ENCODE measurements at places on chromosomes 12 and 14.
A peak's percentile ranks its signal among the peaks of the same experiment; 100 is the strongest.

- no peak for DNase-seq
Observed at GRCh38 chr14:60532442-60532841, 23.5 kb downstream of the SIX6 start.

- DNase-seq: peak; percentile 55
Observed at GRCh38 chr12:51391283-51392123, at the start of gene GALNT6. Gene GALNT6 (minus strand): TSS chr12:51391406. CDS start chr12:51379781, 11,625 bp downstream.

DNA sequence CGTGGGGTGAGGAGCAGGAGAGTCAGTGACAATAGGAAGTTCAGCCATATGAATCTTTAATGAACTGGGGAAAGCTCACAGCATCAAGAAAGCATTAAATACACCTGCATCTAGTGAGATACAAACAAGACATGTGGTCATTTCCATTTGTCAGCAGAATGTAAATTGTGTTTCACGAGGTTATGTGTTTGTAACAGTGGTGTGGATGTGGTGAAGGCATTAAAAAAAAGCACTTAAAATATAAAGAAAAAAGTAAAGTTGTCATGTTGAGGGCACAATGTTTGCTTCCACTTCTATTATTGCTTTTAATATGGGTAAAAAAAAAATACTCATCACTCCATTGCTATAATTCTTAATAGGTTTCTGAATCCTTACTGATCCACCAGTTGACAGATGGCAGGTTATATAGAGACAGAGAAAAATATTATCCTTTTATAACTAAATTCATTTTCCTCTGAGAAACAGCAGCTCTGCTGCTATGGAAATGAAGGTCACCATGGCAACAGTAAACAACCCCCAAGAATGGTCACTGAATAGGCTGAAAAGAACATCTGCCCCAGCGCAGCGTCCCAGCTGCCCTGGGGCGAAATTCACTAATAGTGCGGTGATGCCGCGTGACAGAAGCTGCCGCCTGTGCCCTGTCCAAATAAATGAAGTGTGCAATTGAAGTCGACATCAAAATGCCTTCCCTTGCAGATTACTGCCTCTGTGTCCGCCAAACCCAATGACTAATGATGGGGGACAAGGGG, 226.1 kb downstream of the FOXN3 start:
- no peak for DNase-seq

GRCh38 chr12:104604995-104605675, 148.4 kb downstream of the CHST11 start:
- DNase-seq: no peak

DNA sequence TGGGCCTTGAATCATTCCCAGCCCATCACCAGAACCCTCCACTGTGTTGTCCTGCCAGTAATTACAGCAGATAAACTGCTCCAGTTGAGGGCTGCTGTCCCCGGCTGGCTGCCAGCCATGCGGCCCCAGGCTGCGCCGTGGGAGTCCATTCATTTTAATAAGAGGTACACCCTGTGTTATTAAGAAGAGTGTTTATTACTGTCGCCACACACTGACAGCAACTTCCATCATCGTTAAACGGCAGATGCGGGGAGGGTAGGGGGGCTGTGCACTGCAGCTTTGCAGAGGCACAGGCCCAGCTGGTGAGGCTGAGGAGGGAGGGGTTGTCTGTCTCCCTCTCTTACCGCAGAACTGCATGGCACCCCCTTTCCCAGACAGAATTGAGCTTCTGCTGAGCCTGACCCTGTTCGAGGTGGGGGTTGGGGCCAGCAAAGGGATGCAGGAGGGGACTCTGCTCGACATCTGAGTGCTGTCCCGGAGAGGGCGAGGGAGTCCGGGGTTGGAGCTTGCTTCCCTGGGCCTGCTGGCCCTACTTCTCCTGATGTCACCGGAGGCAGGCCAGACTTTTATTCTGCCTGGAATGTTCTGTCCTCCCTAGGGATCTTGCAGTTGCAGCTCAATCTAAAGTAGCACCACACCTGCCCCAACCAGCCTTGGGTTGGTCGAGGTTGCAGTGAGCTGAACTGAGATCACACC, 33.8 kb upstream of the GPATCH2L start:
- no peak for DNase-seq

- DNase-seq: no peak
Observed at GRCh38 chr14:64990296-64990695, 3.6 kb downstream of the FNTB start.

DNA sequence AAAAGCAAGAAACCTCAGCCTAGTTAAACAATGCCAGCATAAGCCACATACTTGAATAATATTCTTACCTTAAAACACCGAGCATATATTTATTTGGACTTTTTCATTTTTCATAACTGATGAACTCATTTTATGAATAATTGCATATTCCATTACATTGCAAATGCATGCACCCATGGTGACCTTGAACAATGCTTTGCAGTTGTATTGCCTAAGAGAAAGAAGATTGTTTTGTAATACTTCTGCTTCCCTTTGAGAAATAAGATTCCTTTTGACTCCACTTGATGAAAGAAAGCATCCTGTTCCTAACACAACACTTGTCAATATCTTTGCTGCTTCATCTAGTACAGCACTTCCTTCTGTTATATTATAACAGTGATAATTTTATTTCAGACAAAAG, 1182.2 kb downstream of the FLRT2 start:
- DNase-seq: no peak

GRCh38 chr14:103833711-103834110, 13.7 kb downstream of the PPP1R13B start:
- DNase-seq: no peak

DNA sequence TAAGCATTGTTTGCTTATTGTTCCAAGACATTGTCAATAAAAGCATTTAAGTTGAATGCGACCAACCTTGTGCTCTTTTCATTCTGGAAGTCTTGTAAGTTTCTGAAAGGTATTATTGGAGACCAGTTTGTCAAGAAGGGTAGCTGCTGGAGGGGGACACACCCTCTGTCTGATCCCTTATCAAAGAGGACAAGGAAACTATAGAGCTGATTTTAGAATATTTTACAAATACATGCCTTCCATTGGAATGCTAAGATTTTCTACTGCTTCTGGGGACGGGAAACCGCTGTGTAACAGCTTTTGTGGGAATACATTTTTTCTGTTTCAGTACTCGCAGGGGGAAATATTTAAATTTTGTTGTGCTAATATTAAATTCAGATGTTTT, 3.5 kb downstream of the FOS start:
- DNase-seq: peak; percentile 42

GRCh38 chr12:109871668-109872314, 8.6 kb downstream of the GLTP start:
- DNase-seq: no peak

DNA sequence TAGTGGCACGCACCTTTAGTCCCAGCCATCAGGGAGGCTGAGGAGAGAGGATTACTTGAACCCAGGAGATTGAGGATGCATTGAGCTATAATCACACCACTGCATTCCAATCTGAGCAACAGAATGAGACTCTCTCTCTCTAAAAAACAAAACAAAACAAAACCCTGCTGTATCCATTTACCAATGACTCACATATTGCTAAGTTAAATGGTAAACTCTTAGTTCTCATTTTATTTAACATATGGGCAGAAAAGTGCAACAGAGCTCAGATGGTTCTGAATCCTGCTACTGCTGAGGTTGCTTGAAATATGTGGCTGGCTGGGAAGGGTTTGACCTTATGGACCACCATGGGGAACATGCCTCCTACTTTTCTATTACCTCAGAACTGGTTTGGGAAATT, 33.7 kb upstream of the CCNT1 start:
- no peak for DNase-seq

DNA sequence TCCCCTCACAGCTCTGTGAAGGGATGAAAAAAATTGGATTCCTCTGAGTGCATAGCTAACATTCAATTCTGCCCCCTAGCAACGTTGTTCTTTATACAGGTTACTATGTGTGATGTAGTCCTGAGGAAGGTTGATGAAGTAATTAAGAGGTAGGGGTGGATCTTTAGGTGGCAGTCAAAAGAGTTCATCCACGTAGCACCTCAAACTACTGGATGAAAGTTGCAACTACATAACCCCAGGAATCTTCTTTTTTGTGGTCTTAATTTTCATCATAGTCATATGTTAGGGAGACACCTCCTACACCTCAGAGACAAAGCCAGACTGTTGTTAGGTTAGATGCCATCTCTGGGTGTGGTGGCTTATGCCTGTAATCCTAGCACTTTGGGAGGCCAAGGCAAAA, 10.2 kb upstream of the NFE2 start:
- no peak for DNase-seq

GRCh38 chr12:78324234-78324633, 493.5 kb downstream of the NAV3 start:
- no peak for DNase-seq

DNA sequence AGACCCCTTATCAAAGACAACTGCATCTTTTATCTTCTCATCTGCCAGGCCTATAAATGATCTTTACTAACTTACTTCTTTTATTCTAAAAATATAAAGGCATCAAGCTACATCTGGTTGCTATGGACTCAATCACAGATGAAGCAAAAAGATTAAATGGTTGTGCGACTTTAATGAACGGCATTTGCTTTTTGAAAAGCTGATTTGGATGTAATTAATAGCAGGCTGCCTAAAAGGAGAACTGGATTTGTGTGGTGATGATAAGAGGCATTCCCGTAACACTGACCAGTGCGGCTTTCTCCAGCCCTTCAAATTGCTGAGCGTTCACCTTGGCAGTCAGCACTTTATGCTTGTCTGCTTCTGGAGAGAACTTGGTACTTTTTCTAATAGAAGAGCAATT, 103.8 kb downstream of the ARMH4 start:
- no peak for DNase-seq

DNA sequence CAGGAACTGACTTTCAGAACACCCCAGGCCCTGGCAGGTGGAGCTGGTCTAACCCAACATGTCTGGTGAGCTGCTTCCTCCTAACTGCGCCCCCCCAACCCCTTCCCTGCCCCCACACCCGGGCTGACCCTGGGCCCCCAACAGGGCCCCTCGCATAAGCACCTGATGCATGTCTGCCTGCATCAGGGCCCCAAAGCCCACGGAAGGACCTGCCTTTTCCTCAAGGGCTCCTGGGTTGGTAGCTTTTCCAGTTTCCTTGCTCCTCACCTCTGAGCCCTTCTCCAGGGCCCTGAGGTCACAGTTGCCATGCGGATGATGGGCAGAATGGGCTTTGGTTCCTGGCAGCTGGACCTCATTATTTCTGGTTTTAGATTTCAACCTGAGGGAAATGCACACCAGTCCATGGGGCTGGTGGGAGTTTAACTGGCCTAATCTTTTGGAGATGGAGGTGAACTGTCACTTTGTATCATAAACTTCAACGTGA, 18.5 kb downstream of the TESC start:
- no peak for DNase-seq

DNA sequence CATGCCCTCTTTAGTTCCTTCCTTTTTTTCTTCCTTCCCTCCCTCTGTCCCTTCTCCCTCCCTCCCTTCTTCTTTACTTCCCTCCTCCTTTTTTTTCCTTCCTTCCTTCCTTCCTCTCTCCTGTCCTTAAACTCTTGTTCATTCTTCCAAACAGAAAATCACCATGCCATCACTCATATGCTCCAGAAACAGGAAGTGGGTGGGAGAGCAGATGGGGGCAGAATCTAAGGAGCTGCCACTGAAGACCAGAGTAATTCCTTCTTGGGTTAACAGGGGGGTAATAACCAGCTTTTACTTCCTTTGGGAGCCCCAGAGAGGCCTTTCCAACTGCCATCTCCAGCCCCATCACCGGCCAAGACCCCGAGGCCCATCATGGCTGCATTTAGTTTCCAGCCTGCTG, 51.2 kb downstream of the SVOP start:
- no peak for DNase-seq

- no peak for DNase-seq
Observed at GRCh38 chr14:60807971-60808370, 73.4 kb downstream of the MNAT1 start.

GRCh38 chr12:21350975-21351374, 16.3 kb upstream of the SLCO1A2 start:
- no peak for DNase-seq

- DNase-seq: no peak
Observed at GRCh38 chr12:84198294-84198946, 714.2 kb downstream of the SLC6A15 start.

- DNase-seq: no peak
Observed at GRCh38 chr14:64238049-64238448, 56.1 kb downstream of the ESR2 start.

All from T follicular helper cell (primary cell).